ENCODE measurements at places on chromosomes 11 and 22.
A peak's percentile ranks its signal among the peaks of the same experiment; 100 is the strongest.

GRCh38 chr11:70577258-70577603 lies 178.9 kb downstream of the CTTN start:
- no peak for DNase-seq

GRCh38 chr11:120211522-120212258 lies 858 bp downstream of the OAF start:
- DNase-seq = no peak

- DNase-seq = no peak
Observed at GRCh38 chr11:35734669-35735410, 72.3 kb downstream of the TRIM44 start.

DNA sequence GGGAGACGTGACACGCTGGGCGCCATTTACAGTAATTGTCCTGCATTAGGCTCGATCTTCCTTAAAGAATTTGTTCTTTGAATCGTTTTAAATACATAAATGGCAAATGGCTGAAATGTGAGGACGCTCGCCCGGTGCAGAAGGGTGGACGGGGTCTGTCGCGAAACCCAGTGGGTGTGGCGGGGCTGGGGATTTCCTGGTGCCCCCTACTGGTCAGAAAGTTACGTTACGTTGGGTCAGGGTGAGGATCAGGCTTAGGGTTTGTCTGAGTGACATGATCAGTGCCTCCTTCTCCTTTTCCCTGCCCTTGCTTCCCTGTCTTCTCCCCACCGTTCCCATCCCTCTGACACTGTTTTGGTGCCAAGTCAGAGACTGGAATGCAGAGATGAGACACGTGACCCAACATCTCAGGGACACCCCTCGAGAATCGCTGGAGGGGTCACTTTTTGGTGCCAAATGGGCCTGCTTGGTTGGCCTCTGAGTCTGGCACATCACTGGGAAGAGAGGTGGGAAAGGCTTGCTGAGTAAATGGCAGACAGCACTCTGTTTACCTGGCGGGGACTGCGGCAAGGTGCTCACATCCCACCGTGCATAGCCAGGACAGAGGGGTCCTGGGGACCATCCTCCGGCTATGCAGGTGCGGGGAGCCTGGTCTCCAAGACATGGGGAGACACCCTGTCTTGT lies 1107.6 kb downstream of the BRD1 start:
- no peak for DNase-seq

- DNase-seq = no peak
Observed at GRCh38 chr11:26227301-26227746, 104.6 kb upstream of the ANO3 start.

DNA sequence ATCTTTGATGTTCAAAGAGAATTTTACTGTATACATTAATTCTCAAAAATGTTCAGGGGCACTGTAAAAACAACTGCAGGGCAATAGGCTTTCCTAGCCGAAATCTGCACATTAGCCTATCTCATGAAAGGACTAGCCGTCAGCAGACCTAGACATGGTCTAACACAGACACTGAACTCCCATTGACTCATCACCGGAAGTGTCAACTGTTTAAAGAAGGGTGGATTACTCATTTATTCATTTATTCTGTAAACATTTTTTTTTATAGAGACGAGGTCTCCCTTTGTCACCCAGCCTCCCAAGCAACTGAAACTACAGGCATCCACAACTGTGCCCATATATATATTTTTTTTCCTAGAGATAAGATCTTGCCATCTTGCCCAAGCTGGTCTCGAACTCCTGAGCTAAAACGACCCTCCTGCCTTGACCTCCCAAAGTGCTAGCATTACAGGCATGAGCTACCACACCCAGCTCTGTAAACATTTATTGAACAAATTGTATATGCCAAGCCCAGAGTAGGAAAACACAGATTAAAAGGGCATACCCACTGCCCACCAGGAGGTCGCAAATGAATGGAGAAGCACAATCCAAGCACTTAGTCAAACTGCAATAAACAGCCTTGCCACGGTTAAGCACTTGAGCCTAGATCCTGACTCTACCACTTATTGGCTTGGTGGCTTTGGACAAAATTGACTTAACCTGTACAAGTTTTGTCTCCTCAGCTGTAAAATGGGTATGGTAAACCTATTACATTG lies 26.6 kb downstream of the RAB30 start:
- no peak for DNase-seq

DNA sequence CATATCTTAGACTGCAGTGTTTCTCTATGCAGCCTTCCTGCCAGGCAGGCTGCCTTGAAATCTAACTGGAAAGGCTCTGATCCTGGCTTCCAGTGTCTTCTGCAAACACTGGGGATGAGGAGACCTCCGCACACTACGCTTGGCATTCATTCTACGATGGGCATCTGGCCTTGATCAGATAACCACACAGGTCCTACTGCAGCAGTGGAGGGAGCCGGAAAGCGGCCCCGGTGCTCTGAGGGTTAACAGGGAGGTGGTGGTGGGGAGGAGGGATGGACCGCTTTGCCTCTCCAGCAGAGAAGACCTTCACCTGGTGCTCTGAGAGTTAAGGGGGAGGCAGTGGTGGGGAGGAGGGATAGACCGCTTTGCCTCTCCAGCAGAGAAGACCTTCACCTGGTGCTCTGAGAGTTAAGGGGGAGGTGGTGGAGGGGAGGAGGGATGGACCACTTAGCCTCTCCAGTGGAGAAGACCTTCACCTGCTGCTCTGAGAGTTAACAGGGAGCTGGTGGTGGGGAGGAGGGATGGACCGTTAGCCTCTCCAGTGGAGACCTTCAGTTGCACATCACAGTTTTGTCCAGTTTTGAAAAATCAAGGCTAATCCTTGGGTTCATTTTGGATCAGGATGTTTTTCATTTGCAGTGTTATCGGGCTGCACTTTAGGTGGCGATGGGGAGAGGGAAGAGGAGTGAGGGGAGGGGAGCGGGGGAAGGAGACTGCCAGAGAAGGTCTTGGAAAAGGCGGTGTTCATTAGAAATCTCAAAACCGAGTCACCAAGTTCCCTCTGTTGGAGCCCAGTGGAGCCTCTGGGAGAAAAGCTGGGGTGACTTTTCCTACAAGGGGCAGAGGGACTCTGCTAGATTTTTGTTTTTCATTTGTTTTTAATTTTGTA lies 5.6 kb downstream of the GAL start:
- DNase-seq = no peak

GRCh38 chr22:36286096-36286957 lies 33.4 kb downstream of the APOL1 start:
- peak; percentile 71 for DNase-seq

DNA sequence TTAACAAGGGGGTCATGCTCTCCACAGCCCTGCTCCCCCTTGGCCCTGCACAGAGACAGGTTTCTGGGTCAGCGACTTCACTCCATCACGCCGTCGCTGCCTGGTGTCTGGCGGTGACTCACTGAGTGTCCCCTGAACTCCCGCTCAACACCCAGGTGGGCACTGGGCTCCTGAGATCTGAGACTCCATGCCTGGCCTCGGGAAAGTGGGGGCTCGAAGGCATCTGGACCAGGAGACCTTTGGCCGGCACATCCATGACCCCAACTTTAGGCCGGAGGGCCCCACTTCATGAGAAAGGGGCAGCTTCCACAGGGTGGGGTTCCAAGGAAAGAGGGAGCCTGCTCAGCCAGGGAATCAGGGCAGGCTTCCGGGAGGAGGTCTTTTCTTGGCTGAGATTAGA lies 79.3 kb upstream of the PRR5 start:
- no peak for DNase-seq

DNA sequence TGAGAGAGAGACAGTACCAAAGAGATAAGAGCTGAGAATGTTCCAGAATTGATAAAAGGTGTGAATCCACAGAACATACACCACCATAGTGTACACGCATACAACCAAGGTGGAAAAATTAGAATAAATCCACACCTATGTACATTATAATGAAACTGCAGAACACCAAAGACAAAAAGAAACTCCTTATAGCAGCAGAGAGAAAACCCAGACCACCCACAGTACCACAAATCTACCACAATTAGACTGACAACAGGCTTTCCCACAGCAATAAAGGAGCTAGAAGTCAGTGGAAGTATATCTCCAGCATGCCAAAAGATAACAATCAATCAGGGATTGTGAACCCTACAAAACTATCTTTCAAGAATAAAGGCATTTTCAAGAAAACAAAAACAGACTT lies 31.8 kb downstream of the SCN4B start:
- DNase-seq = no peak

- no peak for DNase-seq
Observed at GRCh38 chr11:120339394-120339890, 3.2 kb downstream of the ARHGEF12 start.

DNA sequence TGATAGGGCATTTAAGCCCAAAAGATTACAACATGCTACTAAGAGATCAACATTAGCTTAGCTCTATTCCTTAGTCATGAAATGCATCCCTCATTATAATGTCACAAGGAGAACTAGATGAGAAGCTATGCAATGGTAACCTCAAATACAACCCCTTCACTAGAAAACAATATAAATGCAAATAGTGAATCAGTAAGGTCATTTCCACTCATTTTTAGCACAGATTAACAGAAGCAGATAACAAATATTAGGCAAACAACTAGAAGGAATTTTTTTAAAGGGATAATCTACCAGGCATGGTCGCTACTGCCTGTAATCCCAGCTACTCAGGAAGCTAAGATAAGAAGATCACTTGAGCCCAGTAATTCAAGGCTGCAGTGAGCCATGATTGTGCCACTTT lies 28.2 kb downstream of the SIK3 start:
- DNase-seq = no peak

GRCh38 chr22:45959719-45960476 lies 17.1 kb downstream of the WNT7B start:
- no peak for DNase-seq

Measured in activated CD4-positive, alpha-beta memory T cell treated with anti-CD3 and anti-CD28 coated beads, Interleukin-2, amount 10 ng/mL, durations not matched to agents 7 days and 5 days (primary cell).